Osteoblast (primary cell): ENCODE measurements at places on chromosomes 4 and X. TPM values are rescaled to one million over a fixed set of nuclear protein-coding genes. Genes with fewer than 3 reads are reported as not detected.
A peak's percentile ranks its signal among the peaks of the same experiment; 100 is the strongest.

The PHEX gene
- 0.88 and 1.4 TPM in 2 replicates for total RNA-seq

The STATH gene
- not detected in 2 replicates for total RNA-seq

- no peak for DNase-seq
- H3K27me3 ChIP-seq, result no peaks in the 10 kb centered on the region
- H3K4me1 ChIP-seq, result no peaks in the 10 kb centered on the region
- H3K27ac ChIP-seq, result no peak overlapping the region
- H3K36me3 ChIP-seq, result no peaks in the 10 kb centered on the region
Observed at GRCh38 chr4:129246145-129246544, 150.2 kb downstream of the C4orf33 start.

The SLC10A6 gene
- total RNA-seq, result not detected in 2 replicates

The POLN gene
- 2.9 and 4.1 TPM in 2 replicates for total RNA-seq

DNA sequence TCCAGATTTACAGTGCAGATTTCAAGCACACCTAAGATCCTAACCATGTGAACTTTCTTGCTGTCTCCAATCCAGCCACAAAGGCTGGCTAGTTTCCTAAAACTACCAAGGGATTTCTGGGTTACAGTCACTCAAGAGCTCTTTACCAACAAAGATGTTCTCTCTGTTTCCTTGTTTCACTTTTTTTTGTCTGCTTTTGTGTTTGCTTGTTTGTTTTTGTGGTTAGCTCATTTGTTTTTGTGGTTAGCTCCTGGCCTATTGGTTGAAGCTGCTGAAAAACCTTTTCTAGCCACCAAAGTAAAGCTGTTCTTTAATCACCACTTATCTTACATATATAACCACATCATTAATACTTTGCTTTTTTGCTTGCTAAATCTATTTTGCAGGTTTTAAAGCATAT lies 642.5 kb upstream of the GALNTL6 start:
- no peaks in the 10 kb centered on the region for H3K27me3 ChIP-seq
- no peak for DNase-seq
- H3K4me3 ChIP-seq, result no peak overlapping the region
- H3K27ac ChIP-seq, result no peak overlapping the region
- H3K36me3 ChIP-seq, result no peaks in the 10 kb centered on the region

The SUPT20HL2 gene
- not detected in 2 replicates for total RNA-seq

The ABCD1 gene
- total RNA-seq, result 14.1 and 16.3 TPM in 2 replicates

DNA sequence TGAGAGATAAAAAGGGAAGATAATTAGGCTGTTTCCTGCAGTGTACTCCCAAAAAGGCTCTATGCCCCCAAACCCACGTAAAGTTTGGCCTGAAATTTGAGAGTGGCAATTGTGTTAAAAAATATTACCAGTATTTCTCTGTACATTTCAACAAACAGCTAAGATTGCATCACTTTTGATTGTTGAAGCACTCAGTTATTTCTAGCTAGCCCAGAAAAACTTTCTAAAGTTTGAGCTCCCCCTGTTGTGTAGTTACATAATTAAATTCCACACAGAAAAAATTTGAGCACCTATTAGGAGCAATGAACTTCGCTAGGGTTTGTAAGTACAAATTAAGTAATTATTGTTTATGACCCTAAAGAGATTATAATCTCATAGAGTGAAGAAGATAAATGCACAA lies 109.4 kb downstream of the DLG3 start:
- H3K4me1 ChIP-seq, result no peaks in the 10 kb centered on the region
- no peak for DNase-seq
- H3K36me3 ChIP-seq, result no peaks in the 10 kb centered on the region

DNA sequence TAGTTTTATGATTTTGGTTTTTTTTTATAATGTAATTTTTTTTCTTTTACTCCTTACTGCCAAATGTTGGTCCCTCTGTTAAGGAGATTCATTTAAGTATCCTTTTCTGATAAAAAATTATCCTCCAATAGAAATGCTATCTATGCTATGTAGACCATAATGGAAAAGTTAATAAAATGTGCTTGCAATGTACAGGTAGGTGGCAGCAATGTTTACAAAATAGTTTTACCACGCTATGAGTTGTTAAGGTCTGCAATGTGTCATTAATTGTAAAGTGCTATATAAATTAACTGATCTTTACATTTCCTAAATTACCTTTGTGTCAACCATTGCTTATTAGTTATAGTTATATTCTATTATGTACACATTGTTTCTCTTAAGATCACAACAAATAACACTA lies 3.8 kb upstream of the CENPC start:
- H3K36me3 ChIP-seq, result no peaks in the 10 kb centered on the region
- no peak overlapping the region for H3K27ac ChIP-seq
- no peak overlapping the region for H3K4me3 ChIP-seq
- no peaks in the 10 kb centered on the region for H3K27me3 ChIP-seq
- peaks cover 4% of the 10 kb centered on the region for H3K4me1 ChIP-seq

The SLC6A8 gene
- 15.3 and 19.5 TPM in 2 replicates for total RNA-seq

The SSX1 gene
- not detected in 2 replicates for total RNA-seq

The CFAP299 gene
- 1.5 and 2.5 TPM in 2 replicates for total RNA-seq

DNA sequence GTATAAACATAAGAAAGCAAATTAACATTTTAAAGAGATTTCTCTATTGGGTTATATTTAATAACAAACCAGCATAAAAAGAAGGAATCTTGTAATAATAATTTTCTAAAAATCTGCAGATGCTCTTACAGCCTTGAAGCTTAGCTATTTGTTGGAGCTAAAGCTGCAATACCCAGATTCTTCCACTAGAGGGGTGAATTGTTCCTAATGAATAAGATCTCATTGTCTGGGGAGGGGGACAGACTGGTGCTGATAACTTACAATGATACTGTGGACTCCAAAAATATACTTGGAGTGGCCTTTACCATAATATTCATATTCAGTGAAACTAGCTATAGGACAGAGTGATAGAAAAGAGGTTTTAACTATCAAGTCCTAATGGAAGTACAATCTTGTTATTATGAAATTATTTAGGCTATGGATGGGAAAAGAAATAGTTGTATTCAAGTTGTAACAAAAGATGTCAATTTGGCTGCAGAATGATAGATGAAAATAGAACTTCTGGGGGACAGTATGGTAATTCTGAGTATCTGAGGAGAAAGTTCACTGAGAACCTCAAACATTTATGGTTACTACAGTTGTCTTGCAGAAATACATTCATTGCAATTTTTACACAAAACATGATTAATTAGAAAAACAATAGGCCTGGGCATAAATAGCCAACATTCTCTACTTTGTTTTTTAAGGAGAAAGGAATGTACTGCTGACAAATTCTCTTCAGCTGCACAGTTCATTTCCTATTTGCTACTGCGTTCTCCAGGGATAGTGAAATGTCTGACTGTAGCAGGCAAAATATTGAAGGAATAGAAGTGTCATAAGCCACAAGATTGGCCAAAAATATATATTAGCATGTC lies 443.3 kb downstream of the GBA3 start:
- peak overlapping the region; percentile 15 for H3K4me3 ChIP-seq
- H3K4me1 ChIP-seq, result peaks cover 7% of the 10 kb centered on the region
- H3K27me3 ChIP-seq, result no peaks in the 10 kb centered on the region
- no peaks in the 10 kb centered on the region for H3K36me3 ChIP-seq
- no peak overlapping the region for H3K27ac ChIP-seq
- DNase-seq, result peak; percentile 69

DNA sequence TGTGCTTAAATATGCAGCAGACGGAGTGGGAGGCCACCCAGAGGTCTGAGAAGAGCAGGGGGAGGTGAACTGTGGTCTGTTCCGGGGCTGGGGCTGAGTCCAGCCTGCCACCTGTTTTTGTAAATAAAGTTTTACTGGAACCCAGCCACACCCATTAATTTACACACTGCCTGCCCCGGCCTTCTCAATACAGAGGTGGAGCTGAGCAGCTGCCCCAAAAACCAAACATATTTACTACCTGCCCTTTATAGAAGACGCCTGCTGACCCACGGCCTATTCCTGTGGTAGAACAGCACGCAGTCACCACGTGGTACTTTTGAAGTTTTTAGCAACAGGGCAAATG lies 45.9 kb downstream of the FGFRL1 start:
- no peak overlapping the region for H3K27ac ChIP-seq
- no peaks in the 10 kb centered on the region for H3K36me3 ChIP-seq
- H3K27me3 ChIP-seq, result peaks cover 57% of the 10 kb centered on the region
- H3K4me1 ChIP-seq, result peaks cover 11% of the 10 kb centered on the region

DNA sequence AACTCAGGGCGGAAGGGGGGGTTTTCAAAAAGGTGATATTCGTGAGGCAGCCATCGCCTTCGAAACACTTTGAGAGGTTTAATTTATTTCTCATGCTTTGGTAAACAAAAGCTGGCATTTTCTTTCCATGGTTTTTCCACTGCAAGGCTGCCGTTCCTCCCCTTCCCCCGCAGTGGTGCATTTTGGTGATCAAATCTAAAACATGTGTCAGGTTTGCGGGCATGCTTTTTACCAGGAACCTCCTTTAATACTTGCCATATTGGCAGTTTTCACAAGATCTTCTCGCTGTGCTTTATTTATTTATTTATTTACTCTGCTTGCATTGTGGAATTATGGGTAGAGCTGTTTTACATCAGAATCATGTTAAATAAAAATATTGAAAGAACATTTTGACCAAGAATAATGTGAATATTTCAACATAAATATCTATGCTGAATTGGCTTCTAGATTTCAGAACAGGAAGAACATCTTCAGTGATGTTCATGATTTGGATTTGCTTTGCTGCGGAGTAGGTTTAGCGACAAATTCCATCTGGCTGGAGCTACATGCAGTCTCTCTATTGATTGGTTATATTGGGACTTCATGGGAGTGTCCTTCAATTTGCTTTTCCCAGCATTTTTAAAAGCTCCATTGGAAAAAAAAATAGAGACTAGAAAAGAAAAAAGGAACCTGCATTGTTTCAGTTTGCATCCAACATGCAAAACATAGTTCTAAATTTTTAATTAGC lies 54.4 kb downstream of the STOX2 start:
- DNase-seq, result no peak
- H3K4me1 ChIP-seq, result no peaks in the 10 kb centered on the region
- H3K27ac ChIP-seq, result no peak overlapping the region
- no peak overlapping the region for H3K4me3 ChIP-seq

DNA sequence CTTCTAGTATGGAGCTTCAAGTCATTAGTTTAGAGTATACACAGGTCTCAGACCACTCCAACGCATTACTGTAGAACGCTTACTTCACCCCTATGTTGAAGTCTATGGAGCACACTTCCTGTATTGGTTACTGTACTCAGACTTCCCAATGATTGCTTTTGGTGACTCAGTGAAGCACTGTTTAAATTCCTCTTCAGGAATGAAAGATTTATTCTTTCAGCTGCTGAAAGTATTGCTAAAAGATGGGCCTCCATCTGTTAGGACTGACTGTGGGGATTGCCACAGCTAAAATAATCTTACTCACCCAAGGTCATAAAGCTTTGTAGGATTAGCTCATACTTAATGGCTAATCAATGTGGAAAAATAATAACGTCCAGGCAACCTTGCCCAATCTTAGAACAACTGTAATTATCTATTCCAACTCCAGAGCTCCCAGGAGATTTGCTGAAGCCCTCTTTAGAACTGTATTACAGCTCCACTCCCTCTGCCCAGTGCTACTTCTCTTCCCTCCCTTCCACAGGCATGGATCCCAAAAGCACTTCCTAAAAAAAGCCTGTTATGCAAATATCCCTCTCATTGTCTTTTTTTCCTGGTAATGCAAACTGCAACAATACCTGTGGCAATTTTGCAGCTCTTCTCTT lies 281.9 kb upstream of the HS3ST1 start:
- H3K4me1 ChIP-seq, result no peaks in the 10 kb centered on the region
- H3K27ac ChIP-seq, result no peak overlapping the region

GRCh38 chr4:141102367-141102766 lies 30.9 kb downstream of the RNF150 start:
- H3K4me3 ChIP-seq, result no peak overlapping the region
- peaks cover 19% of the 10 kb centered on the region for H3K4me1 ChIP-seq
- H3K27ac ChIP-seq, result peak overlapping the region; percentile 32
- H3K27me3 ChIP-seq, result no peaks in the 10 kb centered on the region
- DNase-seq, result peak; percentile 52

DNA sequence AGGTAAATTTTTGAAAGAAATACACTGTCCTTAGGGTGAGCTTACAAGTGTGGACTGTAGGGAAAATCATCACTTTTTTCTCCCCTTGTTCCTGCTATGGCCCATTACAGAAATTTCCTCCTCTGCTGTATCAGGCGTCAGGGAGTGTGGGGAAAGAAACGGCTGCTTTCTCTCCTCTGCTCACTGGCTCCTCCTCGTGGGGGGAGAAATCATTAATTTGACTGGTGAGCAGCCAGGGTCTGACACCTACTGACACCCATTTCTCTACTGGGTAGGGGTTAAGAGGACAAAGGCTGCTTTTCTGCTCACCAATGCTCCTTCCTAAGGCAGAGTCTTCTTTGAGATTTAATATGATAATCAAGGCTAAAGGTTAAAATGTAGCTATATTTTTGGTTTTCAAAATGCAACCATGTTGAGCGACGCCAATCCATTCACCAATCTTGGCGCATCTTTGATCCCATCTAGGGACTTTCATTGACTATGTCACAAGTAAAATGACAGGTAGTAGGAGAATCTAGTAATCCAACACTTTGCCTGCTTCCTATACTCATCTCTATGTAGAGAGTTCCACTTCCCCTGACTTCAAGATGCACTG lies 25.1 kb downstream of the SETD7 start:
- peaks cover 21% of the 10 kb centered on the region for H3K4me1 ChIP-seq
- H3K27me3 ChIP-seq, result no peaks in the 10 kb centered on the region
- H3K4me3 ChIP-seq, result no peak overlapping the region
- H3K27ac ChIP-seq, result no peak overlapping the region
- peak; percentile 66 for DNase-seq
